Bronchial epithelial cell (primary cell): ENCODE measurements at places on chromosomes 3 and 15. TPM values are rescaled to one million over a fixed set of nuclear protein-coding genes. Genes with fewer than 3 reads are reported as not detected.

Gene GOLGA8G
- not detected in 2 replicates for total RNA-seq

Gene SCAMP5
- total RNA-seq = 0.13 and 1.3 TPM in 2 replicates

Gene ARRDC4
- 3.9 and 80.6 TPM in 2 replicates for total RNA-seq

Gene C3orf80
- 0.13 TPM in 1 of 2 replicates, not detected in the other for total RNA-seq

Gene EIF2A
- 88.8 and 222 TPM in 2 replicates for total RNA-seq

Gene SERPINI1
- 1.8 and 3.3 TPM in 2 replicates for total RNA-seq

Gene RBM6
- total RNA-seq = 35.5 and 42.2 TPM in 2 replicates

Gene MAP6D1
- total RNA-seq = 0.79 and 0.90 TPM in 2 replicates
